ENCODE measurements at places on chromosomes 5 and 9.

DNA sequence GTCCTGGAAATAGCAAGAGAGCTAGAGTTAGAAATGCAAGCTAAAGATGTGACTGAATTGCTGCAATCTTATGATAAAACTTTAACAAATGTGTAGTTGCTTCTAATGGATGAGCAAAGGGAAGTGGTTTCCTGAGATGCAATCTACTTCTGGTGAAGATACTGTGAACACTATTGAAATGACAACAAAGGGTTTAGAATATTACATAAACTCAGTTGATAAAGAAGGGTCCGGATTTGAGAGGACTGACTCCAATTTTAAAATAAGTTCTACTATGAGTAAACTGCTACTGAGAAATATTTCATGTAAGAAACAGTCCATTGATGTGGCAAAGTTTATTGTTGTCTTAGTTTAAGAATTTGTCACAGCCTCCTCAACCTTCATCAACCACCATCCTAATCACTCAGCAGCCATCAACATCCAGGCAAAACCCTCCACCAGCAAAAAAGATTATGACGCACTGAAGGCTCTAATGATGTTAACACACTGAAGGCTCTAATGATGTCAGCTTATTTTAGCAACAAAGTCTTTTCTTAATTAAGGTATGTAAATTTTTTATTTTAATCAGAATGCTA lies 376.2 kb downstream of the CDH10 start:
- DNase-seq: no peak

DNA sequence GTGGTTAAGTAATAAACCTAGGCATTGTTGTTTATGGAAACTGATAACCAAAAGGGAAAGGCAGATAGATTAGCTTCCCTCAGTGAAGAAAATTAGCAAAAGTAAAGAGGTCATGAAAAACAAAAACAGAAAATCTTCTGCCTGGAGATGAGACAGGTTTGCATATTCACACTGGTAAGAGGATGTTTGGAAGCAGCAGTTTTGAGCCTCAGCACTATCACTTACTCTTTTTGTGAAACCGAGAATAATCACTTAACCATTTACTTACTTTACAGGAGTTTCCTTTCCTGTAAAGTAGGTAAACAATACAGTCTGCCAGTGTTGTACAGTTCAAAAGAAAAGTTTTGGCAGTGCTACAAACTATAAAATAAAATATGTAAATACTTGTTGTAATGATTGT lies 35.5 kb upstream of the EMB start:
- no peak for DNase-seq

- DNase-seq: no peak
Observed at GRCh38 chr5:105836268-105836667, 1834.5 kb downstream of the EFNA5 start.

DNA sequence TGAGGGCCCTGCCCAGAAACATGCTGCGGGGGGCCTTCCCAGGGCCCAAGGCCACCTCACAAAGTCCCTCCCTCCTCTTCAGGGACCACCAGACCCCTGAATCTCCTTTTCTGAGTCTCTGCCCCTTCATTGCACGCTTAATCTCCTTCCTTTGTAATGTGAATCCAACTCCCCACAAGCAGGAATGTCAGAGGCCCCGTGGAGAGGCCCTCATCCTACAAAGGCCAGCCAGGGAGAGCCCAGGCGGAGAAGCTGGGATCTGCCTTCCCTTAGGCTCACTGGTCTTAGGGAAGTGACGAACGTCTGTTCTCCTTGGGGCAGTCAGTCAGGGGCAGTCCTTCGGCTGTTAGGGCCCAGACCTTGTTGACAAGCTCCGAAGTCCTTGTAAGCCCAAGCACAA lies 2.3 kb downstream of the SMIM33 start:
- DNase-seq: no peak

GRCh38 chr9:133144142-133144903 lies 19.4 kb downstream of the GBGT1 start:
- no peak for DNase-seq

- DNase-seq: no peak
Observed at GRCh38 chr5:10652606-10653005, 88.7 kb downstream of the ANKRD33B start.

DNA sequence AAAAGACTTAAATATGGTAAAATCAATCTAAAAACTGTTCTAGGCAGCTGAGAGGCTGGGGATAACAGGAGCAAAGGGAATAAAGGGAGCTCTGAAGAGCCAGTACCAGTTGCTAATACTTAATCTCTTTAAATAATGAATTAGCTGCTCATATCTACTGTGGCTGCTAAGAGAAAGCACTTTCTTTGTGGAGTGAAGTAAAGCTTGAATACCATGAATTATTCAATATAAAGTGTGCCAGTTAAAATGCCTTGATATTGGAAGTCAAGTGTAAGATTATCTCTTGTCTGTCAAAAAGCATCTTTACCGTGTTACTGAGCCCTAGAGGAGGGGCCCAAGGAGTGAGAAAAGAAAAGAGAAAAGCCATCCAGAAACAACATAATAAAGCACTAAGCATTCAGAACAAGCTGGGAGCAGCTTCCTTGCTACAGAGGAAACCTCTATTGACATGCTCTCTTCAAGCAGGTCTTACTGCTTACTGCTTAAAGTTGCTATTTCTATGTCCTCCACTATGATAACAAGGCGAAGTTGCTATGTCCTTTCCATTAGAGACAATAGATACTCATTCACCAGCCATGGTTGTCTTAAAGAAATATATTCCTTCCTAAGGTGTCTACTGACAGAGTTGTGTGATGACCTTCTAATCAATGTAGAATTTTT lies 297.4 kb downstream of the CETN3 start:
- no peak for DNase-seq

DNA sequence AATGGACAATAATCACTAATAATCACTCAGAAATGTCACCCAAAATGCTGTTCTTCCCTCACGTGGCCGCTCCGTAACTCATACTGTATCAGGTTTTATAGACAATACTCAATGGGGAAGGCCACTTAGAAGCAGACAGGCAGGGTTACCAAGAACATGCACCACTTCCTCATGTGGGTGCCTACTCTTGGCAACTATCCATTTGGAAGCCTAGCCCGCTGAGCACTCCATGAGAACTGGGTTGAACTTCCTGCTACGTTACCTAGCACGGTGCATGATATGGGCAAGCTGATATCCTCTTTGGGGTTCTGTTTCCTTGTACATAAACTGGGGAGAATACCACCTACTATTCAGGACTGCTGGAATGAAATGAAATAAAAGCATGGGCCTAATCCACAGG lies 14.3 kb downstream of the DAP start:
- DNase-seq: no peak

DNA sequence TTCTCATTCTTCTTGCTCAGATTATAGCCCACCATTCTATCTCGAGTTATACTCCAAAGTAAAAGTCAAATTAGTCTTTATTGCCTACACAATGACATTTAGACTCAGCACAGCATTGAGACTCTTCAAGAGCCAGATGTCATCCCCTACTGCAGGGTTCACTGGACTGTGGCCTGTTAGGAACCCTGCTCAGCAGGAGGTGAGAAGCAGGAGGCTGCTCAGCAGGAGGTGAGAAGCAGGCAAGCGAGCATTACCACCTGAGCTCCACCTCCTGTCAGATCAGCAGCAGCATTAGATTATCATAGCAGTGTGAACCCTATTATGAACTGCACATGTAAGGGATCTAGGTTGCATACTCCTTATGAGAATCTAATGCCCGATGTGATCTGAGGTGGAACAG lies 12.7 kb upstream of the LIFR start:
- no peak for DNase-seq

DNA sequence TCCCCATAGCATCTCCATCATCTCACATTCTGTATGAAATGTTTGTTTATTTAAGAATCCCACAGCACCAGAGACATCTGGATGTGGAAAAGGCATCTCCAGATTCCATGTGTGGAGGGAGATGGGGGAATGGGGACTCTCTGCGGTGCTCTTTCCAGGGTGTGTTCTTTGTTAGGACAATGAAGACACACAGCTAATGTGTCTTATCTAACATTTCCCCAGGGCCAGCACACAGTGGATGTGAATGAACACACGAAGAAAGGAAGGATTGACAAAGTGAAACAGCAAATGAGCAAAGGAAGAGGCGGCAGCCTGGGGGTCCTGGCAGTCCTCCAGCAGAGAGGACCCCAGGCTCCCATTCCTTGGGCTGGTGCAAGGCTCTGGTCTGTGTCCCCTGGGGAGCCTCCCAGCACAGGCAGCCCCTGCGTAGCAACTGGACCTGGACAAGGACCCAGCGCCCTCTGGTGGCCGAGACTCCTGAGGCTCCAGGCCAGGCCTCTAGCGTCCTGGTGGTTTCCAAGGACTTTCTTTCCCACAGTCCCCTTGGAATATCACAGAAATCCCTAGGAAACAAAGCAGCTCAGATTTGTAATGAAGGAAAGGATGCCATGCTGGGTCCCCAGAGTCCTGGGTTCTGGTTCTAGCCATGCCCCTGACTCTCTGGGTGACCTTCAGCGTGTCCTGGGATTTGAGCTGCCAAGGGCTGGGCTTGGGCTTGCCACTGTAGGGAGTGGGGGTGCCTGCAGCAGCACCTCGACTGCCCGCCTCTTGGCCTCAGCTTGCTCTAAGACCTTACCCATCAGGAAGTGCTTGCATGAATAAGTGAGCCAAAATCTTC lies 3.5 kb upstream of the PDLIM7 start:
- DNase-seq: no peak

DNA sequence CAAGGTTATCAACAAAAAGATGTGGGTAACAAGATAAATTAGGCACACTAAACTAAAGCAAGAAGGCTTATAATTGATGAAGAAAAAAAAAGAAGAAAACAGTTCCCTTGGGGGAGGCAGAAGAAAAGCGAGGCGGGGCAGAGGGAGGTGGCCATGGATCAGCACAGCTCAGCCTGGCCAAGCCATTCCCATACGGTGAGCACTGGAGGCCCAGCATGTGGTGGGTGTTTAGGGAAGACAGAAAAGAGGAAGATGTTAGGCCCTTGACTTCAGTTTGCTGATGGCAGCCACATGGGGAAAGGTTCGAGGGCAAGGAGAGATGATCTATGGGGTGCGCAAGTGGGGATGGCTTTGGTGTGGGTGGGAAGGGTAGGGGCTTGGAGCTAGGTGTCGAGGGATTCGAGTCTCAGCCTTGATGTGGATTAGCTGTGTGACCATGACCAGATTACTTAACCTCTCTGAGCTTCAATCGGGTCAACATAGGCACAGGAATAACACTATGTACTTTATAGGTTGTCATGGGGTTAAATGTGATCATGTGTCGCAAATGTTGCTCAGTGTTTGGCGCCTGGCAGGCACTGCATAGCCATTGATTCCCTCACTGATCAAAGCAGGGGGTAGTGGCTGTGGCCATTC lies 10.3 kb upstream of the STC2 start:
- DNase-seq: no peak

GRCh38 chr5:2832394-2832793 lies 80.9 kb upstream of the IRX2 start:
- no peak for DNase-seq

GRCh38 chr5:132830436-132831094 lies at the start of gene SHROOM1:
Gene SHROOM1 (minus strand): TSS chr5:132830647. CDS start chr5:132826140, 4,507 bp downstream.
- no peak for DNase-seq

DNA sequence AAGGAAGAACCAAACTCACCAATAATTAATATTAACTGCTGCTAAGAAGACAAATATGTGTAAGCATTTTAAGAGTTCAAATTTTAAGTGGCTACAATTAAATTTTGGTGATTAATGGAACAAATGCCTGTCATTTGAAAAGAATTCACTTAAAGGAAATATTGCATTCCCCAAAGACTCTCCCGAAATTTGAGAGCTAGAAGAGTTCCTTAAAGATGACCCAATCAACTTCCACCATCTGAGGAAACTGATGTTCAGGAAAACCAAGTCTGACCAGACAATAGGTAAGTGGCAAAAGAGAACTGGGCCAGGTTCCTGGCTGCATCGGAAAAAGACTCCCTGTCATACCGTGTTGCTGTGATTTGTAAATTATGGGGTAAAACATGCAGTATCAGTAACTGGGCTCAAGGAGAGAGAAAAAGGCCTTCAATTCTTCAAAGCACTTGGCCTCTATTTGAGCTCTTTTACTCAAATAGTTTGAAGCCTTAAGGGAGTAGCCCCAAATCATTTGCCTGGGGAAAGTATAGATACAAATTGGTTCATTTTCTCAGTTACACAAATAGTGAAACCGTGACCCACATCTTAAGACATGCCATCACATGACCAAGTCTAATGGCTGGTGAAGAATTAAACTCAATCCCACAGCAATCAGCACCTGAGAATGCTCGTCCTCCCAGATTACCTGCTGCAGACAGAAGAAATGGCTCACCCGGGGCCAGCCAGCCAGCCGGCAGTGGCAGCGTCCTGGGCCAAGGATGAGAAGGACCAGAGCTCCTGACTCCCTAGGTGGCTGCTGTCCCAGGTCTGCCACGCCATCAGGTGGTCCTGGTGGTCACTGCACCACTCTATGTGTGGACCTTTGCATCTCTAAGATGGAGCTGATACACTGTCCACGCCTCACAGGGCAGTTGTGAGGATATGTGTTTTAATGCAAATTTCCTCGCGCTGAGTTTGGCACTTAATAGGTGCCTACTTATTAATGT lies 162.9 kb downstream of the TTLL11 start:
- DNase-seq: no peak

GRCh38 chr9:111187376-111187775 lies 142.6 kb downstream of the OR2K2 start:
- no peak for DNase-seq

- no peak for DNase-seq
Observed at GRCh38 chr5:64397552-64397951, 108.3 kb upstream of the RGS7BP start.

GRCh38 chr5:85293145-85293785 lies 908.6 kb upstream of the EDIL3 start:
- DNase-seq: no peak

- no peak for DNase-seq
Observed at GRCh38 chr5:107538331-107538730, 132.4 kb downstream of the EFNA5 start.

DNA sequence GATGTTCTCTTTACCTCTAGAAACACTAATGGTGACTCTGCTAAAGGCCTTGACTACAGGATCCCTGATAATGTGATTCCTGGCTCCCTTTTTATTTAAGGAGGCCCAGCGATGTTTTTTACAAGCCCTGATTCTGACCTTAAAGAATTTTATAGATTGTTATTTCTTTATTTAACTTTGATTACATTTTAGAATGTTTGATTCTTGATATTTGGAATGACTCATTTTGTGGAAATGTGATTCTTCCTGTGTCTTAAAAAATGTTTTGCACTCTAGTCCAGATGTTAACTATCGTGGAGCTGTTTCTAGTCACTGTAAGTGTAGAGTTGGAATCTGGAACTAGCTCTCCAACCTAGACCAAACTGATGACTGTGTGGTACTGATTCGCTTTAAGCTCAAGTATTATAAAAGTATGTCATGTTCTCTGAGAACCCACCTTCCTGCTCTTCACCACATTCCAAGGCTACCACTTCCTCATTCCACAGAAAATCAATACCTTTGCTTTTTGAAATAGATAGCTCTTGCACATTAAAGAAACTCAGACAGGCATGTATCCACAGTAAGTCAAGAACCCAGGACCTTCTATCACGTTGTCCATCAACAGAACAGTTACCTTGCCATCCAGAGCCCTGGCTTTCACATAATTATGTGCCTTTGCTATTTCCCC lies 65.2 kb downstream of the JMY start:
- no peak for DNase-seq

GRCh38 chr5:27312291-27312893 lies 274.0 kb upstream of the CDH9 start:
- DNase-seq: no peak

All from brain pericyte (primary cell).